ENCODE measurements at places on chromosomes 3 and 15. TPM values are rescaled to one million over a fixed set of nuclear protein-coding genes. Genes with fewer than 3 reads are reported as not detected.
A peak's percentile ranks its signal among the peaks of the same experiment; 100 is the strongest.

The P2RY1 gene
- 0.08 TPM for total RNA-seq

The UROC1 gene
- total RNA-seq = not detected

The GCNT3 gene
- total RNA-seq = not detected

The SCAANT1 gene
- not detected for total RNA-seq

The PAQR5 gene
- total RNA-seq = 2.0 TPM

The PLSCR1 gene
- total RNA-seq = 52.7 TPM

The FNDC3B gene
- total RNA-seq = 173 TPM

The MON1A gene
- 12.9 TPM for total RNA-seq

GRCh38 chr15:88113613-88114308 is 142.8 kb downstream of the NTRK3 start:
- no peak for DNase-seq

DNA sequence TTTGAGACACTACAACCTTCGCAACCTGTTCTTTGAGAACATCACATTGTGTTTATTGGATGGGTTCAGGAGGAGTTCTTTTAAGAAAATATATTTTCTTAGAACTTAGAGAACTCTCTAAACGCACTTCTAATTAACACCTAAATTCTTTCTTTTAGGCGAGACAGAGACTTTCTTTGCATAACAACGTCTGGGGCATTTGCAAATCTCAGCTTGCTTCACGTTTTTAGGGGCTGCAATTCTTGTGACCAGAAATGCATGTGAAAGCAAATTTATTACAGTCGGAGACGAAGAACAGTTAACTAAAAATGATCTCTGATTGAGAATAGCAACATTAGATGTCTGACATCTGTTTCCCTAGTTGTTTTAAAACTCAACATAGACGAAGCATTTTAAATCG is 568.3 kb upstream of the ZNF717 start:
- DNase-seq = no peak

DNA sequence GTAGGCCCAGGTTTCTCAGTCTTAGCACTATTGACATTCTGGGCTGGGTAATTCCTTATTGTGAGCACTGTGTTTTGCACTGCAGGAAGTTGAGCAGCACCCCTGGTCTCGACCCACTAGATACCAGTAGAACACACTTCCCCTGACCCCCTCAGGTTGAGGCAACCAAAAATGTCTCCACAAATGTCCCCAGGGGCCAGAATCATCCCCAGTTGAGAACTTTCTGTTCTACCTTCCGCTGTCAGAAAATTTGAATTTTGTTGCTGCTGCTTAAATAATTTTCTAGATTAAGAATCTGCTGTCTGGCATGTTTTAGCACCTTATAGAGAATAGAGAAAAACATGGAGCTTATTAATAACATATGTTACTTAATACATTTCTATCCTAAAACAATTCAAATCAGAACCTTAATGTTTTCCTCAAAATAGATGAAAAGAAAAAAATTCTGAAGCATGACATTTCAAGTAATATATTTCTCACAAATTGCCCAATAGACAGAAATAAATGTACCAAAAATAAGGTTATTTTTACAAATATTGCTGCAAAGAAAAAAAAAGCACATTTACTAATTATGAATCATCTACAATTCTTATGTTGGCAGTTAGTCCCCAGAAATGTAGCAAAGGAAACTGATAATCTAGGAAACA is 13.2 kb upstream of the THRB start:
- DNase-seq = no peak

DNA sequence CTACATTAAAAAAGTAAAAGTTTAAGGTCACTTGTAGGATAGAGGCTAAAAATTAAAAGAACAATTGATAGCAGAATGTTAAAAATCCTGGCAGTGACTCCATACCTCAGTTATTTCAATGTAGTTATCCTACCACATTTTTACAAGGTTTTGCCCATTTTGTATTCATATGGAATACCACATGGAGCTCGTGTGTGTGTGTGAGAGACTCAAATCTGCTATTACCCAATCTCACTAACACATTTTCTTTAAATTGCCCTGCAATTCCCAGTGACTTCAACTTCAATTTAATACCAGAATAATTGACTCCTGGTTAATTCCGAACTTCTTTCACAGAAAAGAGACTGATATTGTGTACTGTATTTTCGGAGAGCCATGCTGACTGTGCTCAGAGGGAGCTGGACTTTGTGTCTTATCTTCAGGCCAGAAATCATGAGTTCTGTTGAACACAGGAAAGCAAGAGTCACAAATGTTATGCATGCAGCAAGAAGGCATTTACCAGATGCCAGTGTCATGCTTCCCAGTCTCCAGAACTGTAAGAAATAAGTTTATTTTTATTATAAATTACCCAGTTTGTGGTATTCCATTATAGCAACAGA is 529.0 kb upstream of the NECTIN3 start:
- DNase-seq = no peak

DNA sequence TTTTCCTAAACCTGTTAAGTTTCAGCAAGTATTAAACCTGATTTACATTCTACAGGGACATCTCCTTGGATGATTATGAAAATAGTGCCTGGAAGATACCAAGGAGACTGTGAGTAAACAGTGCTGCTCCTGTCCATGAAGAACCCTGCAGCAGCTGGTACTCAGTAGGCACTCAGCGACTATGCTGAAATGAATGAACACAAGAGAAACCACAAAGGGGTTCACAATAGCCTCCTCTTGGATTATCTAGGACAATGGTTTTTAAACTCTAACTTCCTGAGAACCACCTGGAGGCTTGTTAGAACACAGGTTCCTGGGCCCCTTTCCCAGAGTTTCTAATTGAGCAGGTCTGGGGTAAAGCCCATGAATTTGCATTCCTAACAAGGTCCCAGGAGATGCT is 488.4 kb upstream of the UBE2E2 start:
- no peak for DNase-seq

DNA sequence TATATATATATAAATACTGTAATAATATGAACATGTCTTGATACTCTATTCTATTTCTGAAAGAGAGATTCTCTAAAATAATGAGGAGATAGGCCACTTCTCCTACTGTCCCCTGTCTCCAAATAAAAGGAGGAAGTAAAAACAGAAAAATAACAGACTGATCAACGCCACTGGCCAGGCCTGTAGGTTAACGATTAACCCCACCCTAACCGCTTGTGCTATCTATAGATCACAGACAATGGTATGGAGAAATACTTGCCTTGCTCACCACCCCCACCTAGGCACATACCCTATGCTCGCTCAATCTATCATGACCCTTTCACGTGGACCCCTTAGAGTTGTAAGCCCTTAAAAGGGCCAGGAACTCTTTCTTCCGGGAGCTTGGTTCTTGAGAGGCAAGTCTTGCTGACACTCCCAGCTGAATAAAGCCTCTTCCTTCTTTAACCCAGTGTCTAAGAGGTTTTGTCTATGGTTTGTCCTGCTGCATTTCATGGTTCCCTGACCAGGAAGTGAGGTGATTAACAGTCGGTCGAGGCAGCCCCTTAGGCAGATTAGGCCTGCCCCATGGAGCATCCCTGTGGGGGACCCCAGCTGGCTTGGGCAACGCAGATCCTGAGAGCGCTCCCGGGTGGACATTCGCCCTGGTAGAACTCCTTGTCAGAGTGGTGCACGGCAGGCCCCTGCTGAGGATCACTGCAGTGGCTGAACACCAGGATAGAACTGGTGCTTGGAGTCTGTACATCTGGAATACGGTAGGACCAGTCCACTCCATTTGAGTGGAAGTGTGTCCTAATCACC is 521.8 kb upstream of the CNTN3 start:
- no peak for DNase-seq

- DNase-seq = no peak
These were observed 9.3 kb downstream of the RAB7A start for GRCh38 chr3:128735287-128735686.

- DNase-seq = peak; percentile 52
These were observed 31.9 kb downstream of the NCK1 start for GRCh38 chr3:136893848-136894443.

GRCh38 chr3:183824761-183825455 is 469 bp downstream of the MAP6D1 start:
- DNase-seq = no peak

DNA sequence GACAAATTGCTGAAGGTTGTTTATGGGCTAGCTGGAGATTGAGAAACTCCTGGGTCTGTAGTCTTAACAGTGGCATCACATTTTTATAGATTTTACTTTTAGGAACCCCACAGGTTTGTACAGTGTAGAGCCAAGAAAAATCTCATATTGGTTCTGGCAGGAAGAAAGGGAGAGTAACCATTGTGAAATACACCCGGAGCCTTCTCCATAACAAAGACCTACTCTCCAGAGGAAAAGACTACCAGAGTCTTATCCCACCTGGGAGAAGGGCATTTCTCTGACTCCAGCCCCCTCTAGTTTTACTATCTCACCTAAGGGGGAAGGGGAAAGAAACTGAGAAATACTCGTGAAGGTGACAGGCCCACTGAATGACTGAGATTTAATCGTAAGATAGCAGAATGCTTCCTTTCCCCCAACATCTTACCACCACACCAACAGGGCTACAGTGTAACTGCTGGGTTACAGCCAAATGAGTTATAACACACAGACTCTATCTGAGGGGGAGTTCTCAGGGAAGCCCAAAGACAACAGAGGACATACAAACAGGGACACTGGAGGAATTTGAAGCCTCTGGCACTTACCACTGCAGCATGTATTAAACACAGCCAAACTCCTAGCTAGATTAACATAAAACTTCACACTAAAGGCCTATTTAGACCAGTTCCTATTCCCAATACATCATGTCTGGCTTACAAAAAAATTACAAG is 56.1 kb downstream of the SYN2 start:
- no peak for DNase-seq

- DNase-seq = no peak
These were observed 28.8 kb downstream of the CYP8B1 start for GRCh38 chr3:42846685-42847522.

DNA sequence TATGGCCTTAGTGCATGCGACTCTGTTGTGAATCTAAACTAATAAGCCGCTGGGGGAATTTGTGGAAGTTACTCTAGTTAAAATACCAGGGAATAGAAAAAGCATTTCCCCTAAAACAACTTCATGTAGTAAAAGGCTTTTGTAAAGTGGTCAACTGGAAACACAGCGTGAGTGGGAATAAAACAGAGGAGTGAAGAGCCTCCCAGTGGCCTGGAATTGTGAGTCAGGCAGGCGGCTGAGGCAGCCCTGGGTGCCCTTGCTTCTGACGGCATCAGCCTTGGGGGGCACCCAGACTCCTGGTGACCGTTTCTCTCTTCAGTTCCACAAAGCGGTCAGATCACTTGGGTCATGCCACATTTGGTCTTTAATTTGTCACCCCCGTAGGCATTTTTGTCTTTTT is 108.4 kb downstream of the GHSR start:
- no peak for DNase-seq

DNA sequence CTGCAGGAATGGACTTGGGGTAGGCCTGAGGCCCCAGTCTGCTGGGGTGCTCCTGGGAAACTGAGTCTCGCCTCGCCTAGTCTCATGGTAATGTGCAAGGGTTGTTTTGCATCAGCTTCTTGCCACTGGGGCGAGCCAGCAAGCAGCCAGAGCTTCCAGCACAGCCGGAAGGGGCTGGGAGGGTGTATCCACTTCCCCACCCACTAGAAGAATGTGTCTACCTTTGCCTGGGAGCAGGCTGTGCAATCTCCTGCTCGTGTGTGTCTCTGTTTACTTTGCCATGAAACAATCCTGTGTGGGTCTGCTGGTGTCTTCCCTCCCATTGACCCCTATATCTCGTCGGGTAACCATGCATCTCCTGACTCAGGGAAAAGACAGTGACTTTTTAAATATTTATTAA is 21.8 kb upstream of the ERICH6 start:
- DNase-seq = no peak

Measured in Panc1 (cell line).